ENCODE measurements at places on chromosomes 3 and 15.

DNA sequence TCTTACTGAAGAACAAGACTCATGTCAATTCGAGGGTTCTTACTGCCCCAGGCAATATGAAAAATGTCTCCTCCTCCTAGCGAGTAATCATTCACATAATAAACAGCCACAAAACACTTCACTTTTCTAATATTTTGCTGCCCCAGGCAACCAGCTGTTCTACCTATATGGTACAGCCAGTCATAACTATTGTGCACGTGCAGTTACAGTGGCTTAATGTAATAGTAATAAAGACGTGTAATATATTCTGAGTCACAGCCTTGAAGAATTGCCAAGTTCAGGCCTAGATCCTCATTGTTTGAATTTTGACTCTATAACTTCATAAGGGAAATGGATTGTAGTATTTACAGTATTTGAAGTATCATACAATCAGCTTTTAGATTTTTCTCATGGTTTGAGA, 1250.0 kb upstream of the GBE1 start:
- no peak for DNase-seq

DNA sequence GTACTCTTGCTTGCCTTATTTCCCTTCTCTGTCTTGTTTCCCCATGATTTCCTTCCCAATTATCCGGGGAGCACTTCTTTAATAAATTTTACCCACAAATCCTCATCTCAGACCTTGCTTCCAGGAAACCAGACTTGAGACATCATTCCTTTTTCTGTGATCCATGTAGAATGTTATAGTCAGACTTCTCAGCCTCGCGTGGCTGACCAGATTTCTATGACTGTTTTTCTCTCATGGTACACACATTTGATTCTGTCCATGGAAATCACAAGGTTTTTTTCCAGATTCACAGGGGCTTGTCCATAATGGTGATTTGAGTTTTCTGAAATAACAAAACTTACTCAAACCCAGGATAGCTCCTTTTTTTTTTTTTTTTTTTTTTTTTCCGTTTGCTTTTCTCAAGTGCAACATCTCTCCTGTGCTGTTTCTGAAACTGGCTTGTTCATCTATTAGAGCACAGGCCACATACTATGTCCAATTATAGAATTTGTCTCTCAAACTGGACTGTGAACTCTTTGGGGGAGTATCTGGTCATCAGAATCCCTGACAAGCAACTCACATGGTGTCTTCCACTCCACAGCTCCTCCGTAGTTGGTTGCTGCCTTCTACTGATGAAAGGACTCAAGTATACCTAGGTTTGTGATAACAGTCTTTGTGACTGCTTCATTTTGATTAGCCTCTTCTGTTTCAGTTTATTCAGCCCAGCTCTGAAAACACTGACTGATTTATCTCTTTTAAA, 50.8 kb downstream of the RBMS3 start:
- no peak for DNase-seq

- DNase-seq: no peak
These were observed 33.0 kb downstream of the ANP32A start for GRCh38 chr15:68787609-68788263.

- DNase-seq: no peak
These were observed 1.4 kb downstream of the P2RY12 start for GRCh38 chr3:151383111-151383510.

- no peak for DNase-seq
These were observed 18.1 kb upstream of the STAC start for GRCh38 chr3:36362216-36362615.

DNA sequence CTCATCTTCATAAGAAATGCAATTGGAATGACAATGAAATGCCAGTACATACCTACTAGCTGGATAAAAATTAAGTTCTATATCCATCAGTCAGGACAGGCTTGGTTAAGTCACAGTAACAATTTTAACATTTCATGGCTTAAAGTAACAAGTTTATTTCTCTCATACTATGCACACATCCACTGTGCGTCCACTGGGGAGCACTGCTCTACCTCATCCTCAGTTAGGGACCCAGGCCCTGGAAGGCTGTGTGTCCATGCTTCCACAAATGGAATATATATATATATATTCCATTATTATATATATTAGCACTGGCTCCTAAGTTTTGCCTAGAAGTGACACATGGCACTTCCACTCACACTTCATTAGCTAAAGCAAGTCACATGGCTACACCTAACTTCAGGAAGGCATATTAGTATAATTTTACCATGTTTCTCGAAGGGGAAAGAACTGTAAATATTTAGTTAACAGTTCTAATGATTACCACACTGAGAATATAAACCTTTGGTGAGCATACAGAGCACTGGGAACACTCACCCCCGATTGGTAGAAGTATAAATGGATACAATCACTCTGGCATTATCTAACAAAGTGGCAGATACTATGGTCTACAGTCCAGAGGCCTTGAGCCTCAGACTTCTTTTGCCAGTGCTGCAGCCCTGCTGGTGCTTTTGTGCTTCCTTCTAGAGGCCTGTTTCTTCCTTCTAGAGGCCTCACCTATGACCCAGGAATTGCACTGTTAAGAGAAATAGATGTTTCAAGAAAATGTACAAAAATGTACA, 28.6 kb downstream of the AP3S2 start:
- DNase-seq: no peak

GRCh38 chr3:24351779-24352469, 142.7 kb downstream of the THRB start:
- no peak for DNase-seq

DNA sequence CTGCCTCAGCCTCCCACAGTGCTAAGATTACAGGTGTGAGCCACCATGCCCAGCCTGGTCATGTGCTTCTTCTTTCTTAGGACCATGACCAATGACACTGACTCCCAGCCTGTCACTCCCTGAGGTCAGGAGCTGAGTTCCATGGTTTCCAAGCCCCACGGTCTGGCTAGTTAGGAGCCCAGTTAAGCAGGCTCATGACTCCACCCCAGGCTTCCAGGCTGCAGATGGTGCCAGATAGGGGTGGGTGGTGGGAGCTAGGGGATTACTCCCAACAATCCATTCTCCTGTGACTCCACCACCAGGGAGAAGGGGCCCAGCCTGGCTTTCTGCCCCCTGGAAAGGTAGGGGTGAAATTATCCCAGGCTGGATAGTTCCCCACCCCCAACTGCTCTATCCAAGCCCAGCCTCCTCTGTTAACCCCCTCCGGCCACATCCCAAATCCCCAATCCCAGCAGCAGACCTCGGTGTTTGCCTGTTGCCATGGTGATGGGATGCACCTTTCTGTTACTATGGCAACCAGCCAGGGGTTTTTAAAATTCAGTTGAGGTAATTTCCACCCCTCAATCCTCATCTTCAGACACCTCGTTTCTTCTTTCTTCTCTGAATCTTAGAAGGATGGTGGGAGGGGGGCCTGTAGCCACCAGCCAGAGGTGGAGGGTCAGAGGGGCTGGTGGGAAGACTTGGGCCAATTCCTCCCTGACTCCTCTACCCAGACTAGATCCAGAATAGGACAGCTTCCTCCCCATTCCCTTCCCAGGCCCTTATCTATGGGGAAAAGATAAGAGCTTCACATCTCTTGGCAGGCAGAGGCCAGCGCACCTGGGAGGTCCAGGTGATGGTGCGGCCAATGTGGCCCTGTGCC, 22.5 kb upstream of the SEMA3F start:
- DNase-seq: no peak

GRCh38 chr3:79843180-79843579, 75.4 kb upstream of the ROBO1 start:
- no peak for DNase-seq
